Astrocyte of the spinal cord (primary cell): ENCODE measurements at places on chromosomes 6 and 20.

- DNase-seq: peak; percentile 10
Observed at GRCh38 chr20:33400812-33401183, 521 bp downstream of the CDK5RAP1 start.

- DNase-seq: no peak
Observed at GRCh38 chr6:91864911-91865310, 1278.0 kb upstream of the MAP3K7 start.

DNA sequence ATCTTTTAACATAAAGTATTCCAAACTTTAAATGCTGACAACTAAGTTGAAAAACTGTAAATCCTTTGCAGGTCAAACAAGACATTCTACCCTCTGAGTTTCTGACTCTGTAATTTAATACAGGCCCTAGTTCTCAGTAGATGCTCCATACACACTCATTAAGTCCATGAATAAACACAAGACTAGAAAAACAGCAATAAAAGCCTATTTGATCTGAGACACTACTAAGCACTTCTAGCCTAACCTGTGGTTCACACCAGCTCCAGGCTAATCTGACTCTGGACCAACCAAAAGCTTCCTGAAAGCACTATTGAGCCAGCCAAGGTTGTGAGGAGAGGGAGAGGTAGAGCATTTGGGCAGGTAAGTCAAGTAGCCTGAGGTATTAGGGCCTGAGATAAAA lies 103.9 kb downstream of the EPM2A start:
- DNase-seq: no peak

GRCh38 chr6:39086294-39086693 lies 28.7 kb downstream of the SAYSD1 start:
- no peak for DNase-seq

DNA sequence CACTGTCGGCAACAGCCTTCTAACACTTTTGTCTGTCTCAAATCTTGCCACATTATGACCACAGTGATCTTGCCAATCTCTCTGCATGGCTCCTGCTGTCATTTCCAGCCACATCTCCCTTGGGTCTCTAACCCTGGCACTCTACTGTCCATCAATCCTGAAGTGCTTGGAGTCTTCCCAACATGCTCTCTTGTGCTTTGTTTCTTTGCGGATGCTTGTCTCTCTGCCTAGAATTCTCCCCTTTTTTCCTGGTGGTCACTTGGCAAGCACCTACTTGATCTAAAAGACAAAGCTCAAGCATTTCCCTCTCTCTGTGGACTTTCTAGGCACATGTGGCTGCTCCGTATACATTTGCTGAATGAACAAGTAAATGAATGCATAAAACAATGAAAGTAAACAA lies 290.7 kb upstream of the MAP3K7 start:
- DNase-seq: no peak

DNA sequence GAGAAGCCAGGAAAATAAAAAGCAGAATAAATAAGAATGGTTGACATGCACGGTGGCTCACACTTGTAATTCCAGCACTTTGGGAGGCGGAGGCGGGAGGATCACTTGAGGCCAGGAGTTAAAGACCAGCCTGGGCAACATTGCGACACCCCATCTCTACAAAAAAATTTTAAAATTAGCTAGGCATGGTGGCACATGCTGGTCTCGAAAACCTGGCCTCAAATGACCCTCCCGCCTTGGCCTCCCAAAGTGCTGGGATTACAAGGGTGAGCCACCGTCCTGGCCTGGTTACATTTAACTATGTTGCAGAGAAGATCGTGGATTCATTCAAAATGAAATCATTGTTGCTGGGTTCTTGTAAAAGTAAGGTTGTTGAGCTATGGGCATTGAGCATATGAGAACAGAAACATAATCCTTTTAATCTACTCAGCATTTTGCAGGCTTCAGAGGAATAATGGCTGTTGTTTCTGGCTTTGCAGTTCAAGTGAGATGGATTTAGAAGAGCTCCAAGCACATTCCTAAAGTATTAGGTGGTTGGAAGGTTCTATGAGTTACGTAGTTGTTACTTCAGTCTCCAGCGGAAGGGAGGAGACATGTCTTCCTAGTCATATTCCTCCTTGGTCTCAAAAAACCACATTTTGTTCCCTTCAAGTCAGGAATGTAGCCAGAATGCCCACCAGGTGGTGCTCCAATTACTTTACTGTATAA lies 45.6 kb upstream of the RAB23 start:
- DNase-seq: peak; percentile 99

- no peak for DNase-seq
Observed at GRCh38 chr20:6152777-6153176, 29.9 kb upstream of the FERMT1 start.

DNA sequence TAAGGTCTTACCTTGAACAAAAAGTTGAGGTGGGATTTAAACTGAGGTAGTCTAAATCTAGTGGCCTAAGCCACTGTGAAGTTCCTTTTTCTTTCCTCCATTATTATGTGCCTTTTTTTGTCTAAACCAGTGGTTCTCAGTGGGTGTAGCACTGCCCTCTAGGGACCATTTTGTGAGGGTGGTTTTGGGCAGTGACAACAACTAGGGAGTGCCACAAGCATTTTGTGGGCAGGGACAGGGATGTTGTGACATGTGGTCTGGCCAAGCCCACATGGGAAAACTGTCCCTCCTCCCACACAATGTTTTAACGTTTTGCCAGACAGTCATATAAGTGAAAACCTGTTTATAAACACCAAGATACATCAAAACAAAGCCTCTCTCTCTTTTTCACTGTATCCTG lies 899.4 kb upstream of the FLRT3 start:
- peak; percentile 23 for DNase-seq
